ENCODE measurements at places on chromosomes 3 and 15.

DNA sequence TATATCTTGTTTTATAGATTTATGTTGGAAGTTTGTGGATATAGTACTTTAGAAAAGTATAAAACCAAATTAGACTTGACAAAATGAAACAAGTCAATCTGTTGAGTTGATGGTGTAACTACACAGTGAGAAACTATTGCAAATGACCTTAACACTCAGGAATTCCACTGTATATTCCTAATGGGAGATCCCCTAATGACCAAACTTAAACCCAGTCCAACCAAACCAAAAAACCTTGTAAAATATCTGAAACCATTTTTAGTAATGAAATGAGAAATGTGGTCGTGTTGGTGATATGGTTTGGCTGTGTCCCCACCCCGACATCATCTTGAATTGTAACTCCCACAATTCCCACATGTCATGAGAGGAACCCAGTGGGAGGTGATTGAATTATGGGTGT is 31.9 kb upstream of the ATP13A3 start:
- no peak for DNase-seq

- no peak for DNase-seq
Measured at GRCh38 chr3:52099001-52099401, 42.6 kb upstream of the DUSP7 start.

DNA sequence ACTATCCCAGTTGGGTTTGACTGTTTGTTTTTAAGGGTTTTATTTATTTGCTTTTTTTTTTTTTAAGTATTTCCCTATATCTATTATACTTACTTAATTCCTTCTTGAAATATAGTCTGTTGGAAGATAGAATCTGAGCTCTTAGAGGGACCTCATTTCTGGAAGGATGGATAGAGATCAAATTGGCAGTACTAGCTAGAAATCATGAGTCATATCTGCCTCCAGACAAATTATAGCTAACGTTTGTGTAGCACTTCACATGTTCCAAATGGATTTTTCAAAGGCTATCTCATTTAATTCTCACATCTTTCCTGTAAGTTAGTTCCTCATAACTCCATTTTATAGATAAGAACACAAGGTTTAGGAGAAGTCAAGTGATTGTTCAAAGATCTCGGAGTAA is 384.7 kb downstream of the ZIC1 start:
- DNase-seq: no peak

GRCh38 chr3:188106887-188107830 is 46.8 kb upstream of the LPP start:
- DNase-seq: no peak

GRCh38 chr3:98573181-98573728 is 20.2 kb downstream of the CPOX start:
- DNase-seq: peak; percentile 58
